SW480 (cell line): ENCODE measurements at places on chromosomes 4 and X.

- DNase-seq, result peak; percentile 58
Observed at GRCh38 chrX:149453030-149453429, 52.1 kb downstream of the IDS start.

GRCh38 chrX:30751497-30751896 is 98.3 kb downstream of the GK start:
- peak; percentile 66 for DNase-seq

DNA sequence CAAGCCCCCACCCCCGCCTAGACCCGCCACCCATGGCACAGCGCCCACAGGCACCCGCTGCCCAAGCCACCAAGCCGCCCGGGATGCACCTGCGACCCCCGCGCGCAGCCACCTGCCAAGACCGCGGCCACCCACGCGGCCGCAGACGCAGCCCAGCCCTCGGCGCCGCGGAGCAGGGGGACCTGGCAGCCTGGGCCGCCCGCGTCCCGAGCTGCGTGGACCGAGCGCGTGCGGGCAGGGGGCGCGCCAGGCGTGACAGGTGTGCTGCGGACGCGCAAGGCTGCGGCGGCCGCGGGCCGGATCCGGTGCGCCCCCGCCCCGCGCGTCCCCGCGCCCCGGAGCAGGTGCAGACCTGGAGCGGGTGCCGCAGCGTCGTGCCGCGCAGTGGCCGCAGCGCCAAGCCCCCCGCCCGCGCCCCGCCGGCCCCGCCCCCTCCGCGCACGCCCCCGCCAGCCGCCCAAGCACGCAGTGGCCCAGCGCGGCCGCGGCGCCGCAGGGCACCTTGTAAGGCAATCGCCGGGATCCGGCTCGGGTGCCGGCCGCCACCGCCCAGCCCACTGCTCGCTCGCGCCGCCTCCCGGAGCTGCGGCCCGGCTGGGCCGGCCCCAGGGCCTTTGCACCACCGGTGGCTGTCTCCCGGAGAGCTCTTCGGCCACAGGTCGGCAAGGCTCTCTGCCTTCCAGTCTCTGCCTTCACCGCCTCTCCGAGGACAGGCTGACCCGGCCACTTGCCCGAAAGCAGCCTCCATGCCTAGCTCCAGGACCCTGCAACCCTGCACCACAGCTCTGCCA is at the start of gene PNCK:
TSS of gene PNCK (minus strand) at position 386 of the 791 bp plus-strand sequence. CDS start 737 bp downstream, outside the sequence.
- DNase-seq, result no peak

DNA sequence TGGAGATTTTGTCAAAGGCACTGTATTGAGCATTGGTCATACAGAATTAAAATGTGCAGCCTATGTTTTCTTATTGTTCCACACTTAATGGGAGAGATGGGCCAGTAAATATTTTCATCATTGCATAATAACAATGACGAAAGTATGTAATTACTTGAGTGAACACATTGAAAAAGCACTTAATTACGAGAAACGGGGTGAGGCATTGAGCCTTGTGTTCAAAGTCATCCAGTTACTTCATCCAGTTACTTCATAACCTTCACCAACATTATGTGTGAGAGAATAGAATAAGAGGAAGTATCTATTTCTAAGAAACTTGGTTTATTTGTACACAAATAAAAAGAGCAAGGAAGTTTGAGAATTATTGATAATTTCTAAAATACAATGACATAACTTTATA is 1427.0 kb downstream of the ADGRL3 start:
- no peak for DNase-seq

GRCh38 chr4:151659601-151660364 is 101.0 kb downstream of the GATB start:
- no peak for DNase-seq

GRCh38 chr4:168150420-168151050 is 58.2 kb downstream of the ANXA10 start:
- no peak for DNase-seq

DNA sequence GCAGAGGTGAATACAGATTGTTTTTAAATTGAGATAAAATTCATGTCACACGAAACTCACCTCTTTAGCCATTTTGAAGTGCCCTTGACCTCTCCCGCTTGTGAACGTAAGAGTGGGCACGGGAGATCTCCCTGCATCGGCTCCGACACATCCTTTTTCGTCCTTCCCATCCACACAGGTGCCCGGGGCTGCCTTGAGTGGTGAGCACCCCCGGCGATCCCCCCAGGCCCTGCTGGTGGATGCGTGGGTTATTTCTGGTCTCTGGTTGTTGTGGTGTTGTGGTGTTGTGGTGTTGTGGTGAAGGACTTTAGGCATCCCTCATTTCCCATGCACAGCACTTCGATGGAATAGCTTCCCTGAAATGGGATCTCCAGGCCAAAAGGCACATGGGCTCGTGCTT is 46.1 kb downstream of the PSAPL1 start:
- DNase-seq, result no peak

GRCh38 chr4:129149906-129150305 is 54.0 kb downstream of the C4orf33 start:
- no peak for DNase-seq

GRCh38 chr4:184265546-184266351 is 48.1 kb upstream of the ENPP6 start:
- no peak for DNase-seq

GRCh38 chr4:145735347-145735675 is 55.4 kb downstream of the C4orf51 start:
- DNase-seq, result peak; percentile 50

GRCh38 chr4:2798399-2799223 is 5.7 kb downstream of the SH3BP2 start:
- DNase-seq, result peak; percentile 63

- DNase-seq, result no peak
Observed at GRCh38 chrX:40100141-40100536, 2.4 kb upstream of the BCOR start.

DNA sequence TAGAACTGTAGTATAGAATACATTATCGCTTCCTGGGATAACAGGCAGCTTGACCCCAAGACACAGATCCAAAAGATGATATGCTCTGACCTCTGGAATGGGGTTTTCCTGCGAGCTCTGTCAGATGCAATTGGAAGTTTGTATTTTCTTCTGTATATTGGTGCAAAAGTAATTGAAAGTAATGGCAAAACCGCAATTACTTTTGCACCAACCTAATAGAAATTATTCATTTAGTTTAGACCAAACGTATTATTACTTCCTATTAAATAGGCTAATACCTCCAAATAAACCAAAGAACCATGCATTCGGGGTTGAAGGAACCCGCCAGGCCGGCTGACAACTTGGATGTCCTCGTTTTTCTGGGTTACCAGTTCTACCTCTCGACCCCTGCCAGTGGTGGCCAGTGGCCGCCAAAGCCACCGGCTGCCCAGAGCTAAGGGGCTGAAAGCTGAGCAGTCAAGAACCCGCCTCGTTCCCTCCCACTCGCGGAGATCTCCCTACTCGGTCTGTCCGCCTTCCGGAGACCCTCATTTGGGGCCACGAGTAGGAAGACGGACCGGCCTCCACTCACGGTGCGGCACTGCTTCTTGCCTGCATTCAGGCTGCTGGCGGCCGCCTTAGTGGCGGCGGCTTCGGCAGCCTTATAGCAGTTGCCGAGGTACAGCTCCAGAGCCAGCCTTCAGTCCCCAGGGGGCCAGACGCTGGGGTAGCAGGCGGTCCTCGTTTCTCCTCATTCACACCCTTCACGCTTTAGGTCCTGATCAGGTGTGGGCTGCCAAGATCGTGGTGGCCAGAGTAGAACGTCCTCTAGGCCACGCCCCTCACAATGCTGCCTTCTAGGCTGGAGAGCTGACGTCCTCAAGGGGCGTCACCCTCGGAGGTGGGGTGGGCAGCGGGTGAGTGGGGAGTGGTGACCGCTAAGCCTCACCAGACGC is 121.9 kb downstream of the RBMX2 start:
- no peak for DNase-seq

GRCh38 chrX:2696698-2697215 is 5.7 kb downstream of the CD99 start:
- no peak for DNase-seq

DNA sequence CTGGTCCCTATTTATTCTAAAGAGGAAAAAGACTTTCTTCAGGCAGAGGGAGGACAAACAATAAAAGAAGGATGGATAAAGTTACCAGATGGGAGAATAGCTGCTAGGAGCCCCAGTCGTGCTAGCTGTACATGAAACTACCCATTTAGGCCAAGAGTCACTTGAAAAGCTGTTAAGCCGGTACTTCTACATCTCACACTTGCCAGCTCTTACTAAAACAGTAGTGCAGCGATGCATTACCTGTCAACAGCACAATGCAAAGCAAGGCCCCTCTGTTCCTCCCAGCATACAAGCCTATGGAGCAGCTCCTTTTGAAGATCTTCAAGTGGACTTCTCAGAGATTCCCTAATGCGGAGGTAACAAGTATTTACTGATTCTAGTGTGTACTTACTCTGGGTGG is 1138.8 kb downstream of the ARAP2 start:
- DNase-seq, result no peak

GRCh38 chr4:129264008-129264657 is 168.2 kb downstream of the C4orf33 start:
- no peak for DNase-seq

GRCh38 chr4:6264225-6264540 is 5.5 kb upstream of the WFS1 start:
- DNase-seq, result peak; percentile 57

DNA sequence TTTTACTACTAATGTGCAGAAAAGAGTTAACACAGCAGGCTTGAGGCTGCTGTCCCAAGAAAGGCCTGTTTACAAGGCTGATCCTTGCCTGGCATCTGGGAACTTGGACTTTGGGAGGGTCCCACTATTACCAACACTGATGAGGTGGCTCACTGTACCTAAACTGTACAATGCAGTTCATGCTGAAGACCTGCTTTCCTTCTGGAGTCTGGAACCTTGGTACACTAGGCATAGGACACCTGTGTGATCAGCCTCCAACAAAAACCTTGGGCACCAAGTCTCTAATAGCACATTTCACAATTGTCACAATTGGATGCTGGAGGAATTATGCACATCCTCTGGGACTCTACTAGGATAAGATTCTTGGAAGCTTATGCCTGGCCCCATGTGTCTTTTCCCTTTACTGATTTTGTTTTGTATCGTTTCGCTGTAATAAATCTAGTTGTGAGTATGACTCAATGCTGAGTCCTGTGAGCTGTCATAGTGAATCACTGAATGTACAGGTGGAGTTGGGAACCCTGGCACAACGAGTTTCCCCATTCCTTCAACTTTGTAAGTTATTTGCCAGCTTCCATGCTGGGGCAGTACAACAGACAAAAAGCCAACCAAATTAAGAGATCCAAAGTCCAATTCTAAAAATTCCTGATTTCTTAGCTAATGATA is 45.9 kb downstream of the TEC start:
- DNase-seq, result no peak

DNA sequence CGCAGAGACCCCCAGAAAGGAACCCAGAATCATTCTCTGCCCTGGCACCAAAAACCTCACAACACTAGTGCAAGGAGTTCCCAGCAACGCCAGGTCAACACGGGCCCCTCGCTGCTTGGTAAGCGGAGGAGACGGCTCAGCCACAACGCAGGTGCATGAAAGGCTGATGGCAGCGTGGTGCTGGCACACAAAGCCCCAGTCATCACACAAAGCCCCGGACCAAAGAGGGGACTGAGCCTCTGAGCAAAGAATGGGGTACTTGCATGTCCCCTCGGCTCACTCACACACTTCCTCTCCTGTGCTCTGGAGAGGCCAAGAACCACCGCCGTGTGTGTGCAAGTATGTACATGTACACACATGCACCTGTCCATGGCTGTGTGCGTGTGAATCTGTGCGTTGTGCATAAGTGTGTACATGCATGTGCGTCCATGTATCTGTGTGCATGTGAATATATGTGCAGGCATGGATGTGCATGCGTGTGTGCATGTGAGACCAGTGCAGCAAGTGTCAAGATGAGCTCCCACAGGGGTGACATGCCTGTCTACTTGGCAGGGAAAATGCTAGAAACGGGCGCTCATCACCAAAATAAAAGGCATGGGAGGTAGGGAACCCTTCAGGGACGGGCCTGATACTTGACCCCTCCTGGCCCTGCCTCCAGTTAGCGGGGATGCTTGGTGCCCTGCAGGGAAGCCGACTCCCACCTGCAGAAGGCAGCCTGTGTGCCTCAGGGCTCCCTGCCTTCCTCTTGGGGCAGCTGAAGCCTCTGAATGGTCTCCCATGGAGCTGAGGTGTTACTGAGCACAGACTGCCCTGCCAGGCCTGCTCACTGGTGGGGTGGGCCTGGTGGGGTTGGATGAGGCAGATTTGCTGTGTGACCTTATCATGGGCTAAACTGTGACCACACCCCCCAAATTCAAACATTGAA is 60.4 kb downstream of the ZFYVE28 start:
- DNase-seq, result no peak

GRCh38 chr4:110049951-110050925 is 137.6 kb downstream of the EGF start:
- peak; percentile 5 for DNase-seq

GRCh38 chr4:78213218-78213617 is 156.1 kb downstream of the FRAS1 start:
- DNase-seq, result no peak

DNA sequence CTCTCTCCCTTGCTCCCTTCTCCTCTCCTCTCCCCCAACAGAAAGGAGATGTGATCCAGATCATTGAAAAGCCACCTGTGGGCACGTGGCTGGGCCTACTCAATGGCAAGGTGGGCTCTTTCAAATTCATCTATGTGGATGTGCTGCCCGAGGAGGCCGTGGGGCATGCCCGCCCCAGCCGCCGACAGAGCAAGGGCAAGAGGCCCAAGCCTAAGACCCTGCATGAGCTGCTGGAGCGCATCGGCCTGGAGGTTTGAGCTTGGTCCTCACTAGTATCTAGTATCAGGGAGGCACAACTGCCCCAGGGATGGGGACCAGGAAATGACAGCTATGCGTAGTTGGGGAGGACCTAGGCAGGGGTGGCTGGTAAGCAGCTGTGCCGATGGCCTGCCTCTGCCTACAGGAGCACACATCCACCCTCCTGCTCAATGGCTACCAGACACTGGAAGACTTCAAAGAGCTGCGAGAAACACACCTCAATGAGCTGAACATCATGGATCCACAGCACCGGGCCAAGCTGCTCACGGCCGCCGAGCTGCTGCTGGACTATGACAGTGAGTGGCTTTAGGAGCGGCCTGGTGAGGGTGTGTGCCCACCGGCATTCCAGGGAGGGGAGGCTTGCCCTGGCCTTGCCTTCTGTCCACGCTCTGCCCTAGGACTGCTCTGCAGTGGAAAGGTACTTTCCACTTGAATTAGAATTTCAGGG is 13.0 kb downstream of the SASH3 start:
- DNase-seq, result no peak

DNA sequence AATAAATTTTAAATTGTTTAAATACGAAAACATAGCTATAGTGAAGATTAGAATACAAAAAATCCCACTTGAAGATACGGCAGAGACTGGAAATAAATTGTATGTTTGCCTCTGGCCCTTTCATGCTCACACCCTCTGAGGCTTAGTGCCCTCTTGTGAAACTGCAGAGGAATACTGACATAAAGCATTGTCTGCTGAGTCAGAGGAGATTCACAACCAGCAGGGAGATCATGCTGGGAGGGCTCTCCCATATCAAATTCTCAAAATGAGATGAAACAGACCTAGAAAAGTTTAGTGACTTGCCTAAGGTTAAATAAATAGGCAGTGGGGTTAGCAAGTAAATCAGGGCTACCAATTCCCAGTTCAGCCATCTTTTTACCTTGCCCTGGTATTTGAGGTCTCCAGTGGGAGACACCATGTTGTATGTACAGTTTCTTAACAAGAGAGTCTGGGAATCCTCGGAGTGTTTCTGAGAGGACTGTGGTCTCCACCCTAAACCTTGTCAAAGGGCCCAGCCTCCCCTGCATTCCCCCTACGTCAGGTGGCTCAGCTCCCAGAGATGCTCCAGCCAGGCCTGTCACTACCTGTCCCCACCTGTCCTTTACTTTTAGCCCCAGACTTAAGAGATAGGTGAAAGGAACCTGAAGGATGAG is 581.4 kb upstream of the DIPK2B start:
- DNase-seq, result peak; percentile 47
